Endodermal cell (in vitro differentiated cells): ENCODE measurements at places on chromosomes 2 and 18. TPM values are rescaled to one million over a fixed set of nuclear protein-coding genes. Genes with fewer than 3 reads are reported as not detected.

DNA sequence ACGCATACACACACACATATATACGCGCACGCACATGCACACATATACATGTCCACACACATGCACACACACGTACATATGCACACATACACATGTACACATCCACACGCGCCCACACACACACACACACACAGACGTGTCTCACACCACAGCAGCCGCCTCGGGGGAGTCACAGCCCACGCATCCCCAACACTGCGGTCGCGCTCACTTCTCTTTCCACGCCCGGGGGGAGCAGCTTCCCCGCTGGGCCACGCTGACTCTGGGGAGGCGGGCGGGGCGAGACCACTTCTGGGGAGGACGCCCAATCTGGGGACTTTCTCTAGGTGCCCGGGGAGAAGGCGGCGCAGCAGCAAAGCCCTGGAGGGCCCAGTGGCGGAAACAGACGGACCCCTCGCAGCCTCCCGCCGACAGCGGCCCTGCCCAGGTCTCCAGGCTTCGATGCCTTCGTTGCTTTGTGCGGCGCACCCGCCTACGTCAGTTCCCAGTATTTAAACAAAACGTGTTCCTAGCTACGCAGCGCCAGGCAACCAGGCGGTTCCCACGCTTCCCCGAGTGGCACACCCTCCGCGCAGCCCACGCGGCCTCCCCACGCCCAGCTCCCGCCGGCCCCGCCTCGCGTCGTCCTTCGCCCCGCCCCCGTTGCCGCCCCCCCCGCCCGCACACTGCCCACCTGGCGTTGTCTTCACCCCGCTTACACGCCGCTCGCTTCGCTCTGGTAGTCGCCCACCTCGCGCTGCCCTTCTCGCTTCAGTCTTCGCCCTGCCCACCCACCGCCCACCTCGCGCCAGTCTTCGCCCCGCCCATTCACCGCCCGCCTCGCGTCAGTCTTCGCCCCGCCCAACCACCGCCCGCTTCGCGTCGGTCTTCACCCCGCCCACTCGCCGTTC lies 810 bp upstream of the RBFA start:
- H3K4me3 ChIP-seq: peak overlapping the region; percentile 81
- no peaks in the 10 kb centered on the region for H3K27me3 ChIP-seq
- peaks cover 6% of the 10 kb centered on the region for H3K36me3 ChIP-seq
- peak overlapping the region; percentile 47 for H3K27ac ChIP-seq

CYRIA gene
- total RNA-seq: 1.4 and 2.5 TPM in 2 replicates

TMEM200C gene
- 4.7 and 4.8 TPM in 2 replicates for total RNA-seq

DNA sequence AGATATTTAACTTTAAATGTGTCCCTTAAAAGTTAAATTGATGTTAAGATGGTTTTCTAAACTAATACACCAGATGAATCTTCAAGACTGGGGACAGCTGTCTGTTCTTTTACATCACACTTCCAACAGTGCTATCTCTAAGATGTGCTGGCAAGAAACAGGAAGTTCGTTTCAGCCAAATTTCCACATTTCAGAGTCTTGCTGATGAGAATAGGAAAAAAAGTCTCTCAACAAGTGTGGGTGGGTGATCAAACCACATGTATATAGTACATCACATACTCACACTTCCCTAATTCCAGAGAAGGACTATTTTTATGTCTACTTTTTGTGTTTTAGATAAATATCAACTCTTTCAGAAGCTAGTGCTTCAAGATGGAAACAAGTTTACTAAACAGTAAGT lies 1712.8 kb upstream of the TMEFF2 start:
- H3K27ac ChIP-seq: no peak overlapping the region
- DNase-seq: no peak
- H3K4me3 ChIP-seq: no peak overlapping the region
- no peaks in the 10 kb centered on the region for H3K36me3 ChIP-seq
- no peaks in the 10 kb centered on the region for H3K4me1 ChIP-seq

DNA sequence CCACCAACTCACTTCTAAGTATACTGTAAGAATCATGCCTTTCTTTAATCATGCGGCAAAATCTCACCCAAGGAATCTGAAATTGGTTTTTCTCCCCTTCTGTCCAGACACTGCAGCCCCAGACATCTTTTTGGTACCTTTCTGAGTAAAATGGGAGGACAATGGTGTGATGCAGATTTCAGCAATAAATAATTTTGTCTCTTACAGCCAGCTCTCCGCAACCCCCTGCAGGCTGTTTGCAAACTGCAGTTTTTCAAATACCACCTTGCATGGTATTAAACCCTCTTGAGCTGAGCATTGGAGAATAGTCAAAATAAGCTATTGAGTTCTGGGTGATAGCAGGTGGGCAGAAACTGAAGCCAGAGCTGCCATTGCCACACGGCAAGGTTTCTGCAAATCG lies 32.2 kb downstream of the GPR39 start:
- no peak overlapping the region for H3K27ac ChIP-seq
- H3K27me3 ChIP-seq: no peaks in the 10 kb centered on the region
- DNase-seq: peak; percentile 81
- H3K4me3 ChIP-seq: no peak overlapping the region

DYSF gene
- total RNA-seq: 3.1 and 3.8 TPM in 2 replicates

DNA sequence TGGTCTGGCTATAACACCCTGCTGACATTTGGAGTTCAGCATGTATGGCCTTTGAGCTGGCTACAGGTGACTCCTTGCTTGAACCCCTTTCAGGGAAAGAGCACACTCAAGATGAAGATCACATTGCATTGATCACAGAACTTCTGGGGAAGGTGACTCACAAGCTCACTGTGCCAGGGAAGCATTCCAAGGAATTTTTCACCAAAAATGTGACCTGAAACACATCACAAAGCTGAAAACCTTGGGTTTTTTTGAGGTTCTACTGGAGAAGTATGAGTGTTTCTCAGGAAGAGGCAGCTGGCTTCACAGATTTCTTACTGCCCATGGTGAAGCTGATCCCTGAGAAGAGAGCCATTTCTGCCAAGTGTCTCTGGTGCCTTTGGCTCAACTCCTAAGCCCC lies 879.0 kb downstream of the CBLN2 start:
- no peak overlapping the region for H3K27ac ChIP-seq
- no peak for DNase-seq
- H3K27me3 ChIP-seq: no peaks in the 10 kb centered on the region
- no peaks in the 10 kb centered on the region for H3K36me3 ChIP-seq

DNA sequence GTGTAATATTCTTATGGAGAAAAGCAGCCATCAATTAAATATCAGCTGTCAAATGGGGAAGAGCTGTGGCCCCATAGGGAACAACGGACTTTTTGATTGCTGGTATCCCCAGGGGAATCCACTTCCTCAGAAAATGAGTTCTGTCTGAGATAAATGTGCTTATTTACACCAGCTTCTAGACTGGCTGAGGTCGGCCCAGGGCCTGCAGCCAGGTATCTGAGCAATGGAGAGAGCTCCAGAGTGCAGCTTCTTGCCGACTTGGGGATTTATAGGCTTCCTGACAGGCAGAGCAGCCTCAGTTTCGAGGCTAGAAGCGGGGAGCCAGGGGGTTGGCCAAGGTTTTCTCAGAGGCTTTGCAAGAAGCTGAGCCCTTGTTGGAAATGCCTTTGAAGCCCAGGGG lies 67.2 kb downstream of the MCFD2 start:
- no peak overlapping the region for H3K27ac ChIP-seq
- H3K4me3 ChIP-seq: no peak overlapping the region
- no peaks in the 10 kb centered on the region for H3K36me3 ChIP-seq
- no peaks in the 10 kb centered on the region for H3K27me3 ChIP-seq
- no peak for DNase-seq
- H3K4me1 ChIP-seq: no peaks in the 10 kb centered on the region

DNA sequence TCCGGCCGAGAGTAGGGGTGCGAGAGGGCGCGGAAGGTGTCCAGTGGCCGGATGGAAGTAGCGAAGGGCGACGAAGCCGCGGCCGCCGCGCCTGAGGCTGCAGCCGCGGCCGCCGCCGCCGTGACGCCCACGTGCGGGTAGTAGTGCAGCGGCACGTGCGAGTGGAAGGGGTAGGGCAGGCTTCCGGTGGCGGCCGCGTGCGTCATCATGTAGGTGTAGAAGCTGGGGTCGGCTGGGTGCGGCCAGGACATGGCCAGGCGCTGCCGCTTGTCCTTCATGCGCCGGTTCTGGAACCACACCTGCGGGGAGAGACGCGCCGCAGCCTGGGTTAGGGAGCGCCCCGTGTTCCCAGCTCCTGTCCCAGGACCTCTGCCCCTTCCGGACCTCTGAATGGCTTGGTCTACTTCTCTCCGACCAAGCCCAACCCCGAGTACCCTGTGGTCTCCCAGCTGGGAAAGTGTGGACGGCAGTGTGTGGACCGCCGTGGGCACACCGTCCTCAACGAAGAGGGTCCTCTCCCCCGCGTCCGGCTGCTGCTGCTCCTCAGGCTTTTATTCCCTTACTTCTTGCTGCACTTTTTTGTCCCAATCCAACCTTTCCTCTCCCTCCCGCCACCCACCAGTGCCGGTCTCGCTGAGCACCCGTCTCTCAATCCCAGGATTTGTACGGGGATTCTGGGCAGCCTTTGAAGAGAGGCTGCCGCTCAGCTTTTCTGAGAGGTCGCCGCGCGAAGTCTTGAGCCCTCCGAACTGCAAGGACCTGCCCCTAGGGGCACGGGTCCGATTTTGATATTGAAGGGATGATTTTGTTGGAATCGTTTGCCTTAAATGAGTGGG lies 3.0 kb downstream of the EVX2 start:
- peak overlapping the region; percentile 45 for H3K4me3 ChIP-seq
- H3K4me1 ChIP-seq: peaks cover 5% of the 10 kb centered on the region
- peak; percentile 75 for DNase-seq
- no peaks in the 10 kb centered on the region for H3K36me3 ChIP-seq

DNAJC5G gene
- total RNA-seq: not detected in 2 replicates

- no peaks in the 10 kb centered on the region for H3K27me3 ChIP-seq
- H3K4me3 ChIP-seq: no peak overlapping the region
- H3K27ac ChIP-seq: no peak overlapping the region
- no peaks in the 10 kb centered on the region for H3K4me1 ChIP-seq
Measured at GRCh38 chr2:86510436-86510933, 52.8 kb downstream of the CHMP3 start.
